Fibroblast of gingiva (primary cell): ENCODE measurements at places on chromosomes 3 and 15.

GRCh38 chr3:171342783-171343420 is 117.3 kb downstream of the TNIK start:
- DNase-seq: no peak

GRCh38 chr3:189937302-189938127 is 183.2 kb downstream of the P3H2 start:
- DNase-seq: peak; percentile 82

GRCh38 chr3:174466471-174467054 is 392.6 kb upstream of the NAALADL2 start:
- DNase-seq: peak; percentile 8

- no peak for DNase-seq
These were observed 3.1 kb downstream of the CSRNP1 start for GRCh38 chr3:39150148-39150802.

- no peak for DNase-seq
These were observed 17.1 kb downstream of the LDHAL6B start for GRCh38 chr15:59223736-59224135.

- DNase-seq: no peak
These were observed 11.8 kb upstream of the ARL8B start for GRCh38 chr3:5110337-5110736.

DNA sequence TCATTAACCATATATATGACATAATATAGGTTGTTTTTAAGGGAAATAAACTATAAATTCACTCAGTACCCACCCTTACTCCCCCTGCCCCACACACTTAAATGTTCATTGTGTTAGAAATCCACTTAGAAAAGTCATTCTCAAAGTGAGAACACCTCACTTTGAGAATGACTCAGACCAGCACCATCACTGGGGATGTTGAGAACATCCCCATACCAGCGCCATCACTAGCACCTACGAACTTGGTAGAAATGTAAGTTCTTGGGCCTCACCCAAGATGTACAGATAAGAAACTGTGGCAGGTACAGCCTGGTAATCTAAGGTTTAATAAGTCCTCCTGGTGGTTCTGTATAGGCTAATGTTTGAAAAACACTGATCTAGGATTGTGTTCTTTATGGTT is 362.6 kb downstream of the LPP start:
- DNase-seq: no peak

DNA sequence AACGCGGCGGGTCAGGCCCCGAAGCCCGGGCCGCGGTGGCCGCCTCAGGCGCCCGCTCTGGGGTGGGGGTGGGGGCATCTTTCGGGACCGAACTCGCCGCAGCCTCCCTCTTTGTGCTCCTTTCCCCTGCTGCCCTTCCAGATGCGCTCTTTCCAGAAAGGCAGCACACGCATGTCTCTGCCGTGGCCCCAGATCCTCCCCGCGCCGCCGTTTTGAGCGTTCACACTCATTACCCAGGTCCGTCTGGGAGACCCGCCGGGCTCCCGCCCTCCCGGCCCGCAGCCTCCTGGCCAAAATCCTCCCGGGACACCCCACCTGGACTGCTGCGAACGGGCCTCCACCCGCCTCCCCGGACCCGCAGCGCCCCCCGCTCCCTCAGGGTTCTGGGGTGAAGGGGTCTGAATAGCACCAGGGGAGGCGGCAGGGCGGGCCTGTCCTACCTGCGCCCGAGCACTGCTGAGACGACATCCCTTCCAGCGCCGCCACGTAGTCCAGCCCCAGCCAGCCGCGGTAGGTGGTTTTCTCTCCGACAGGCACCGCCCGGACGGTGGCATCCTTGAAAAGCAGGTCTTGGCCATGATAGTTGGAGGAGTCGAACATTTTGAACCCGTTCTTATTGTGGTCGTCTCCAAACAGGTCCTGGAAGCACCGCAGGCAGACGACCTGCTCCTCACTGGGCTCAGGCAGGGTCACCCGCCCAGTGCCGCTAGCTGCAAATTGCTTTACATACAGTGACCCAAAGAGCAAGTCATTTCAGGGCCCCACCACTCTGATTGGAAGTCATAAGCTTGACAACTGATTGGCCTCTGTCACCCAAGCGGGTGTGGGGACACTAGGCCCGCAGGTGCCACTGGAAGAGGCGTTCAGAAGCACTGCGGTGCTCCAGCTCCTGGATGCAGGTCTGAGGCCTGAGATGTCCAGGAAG is 25.9 kb downstream of the MELTF start:
- no peak for DNase-seq
